ENCODE measurements at places on chromosomes 5 and 9.

GRCh38 chr9:23621924-23622323 is 204.1 kb downstream of the ELAVL2 start:
- DNase-seq: no peak

- no peak for DNase-seq
These were observed 10.9 kb upstream of the LCN15 start for GRCh38 chr9:136775191-136775590.

DNA sequence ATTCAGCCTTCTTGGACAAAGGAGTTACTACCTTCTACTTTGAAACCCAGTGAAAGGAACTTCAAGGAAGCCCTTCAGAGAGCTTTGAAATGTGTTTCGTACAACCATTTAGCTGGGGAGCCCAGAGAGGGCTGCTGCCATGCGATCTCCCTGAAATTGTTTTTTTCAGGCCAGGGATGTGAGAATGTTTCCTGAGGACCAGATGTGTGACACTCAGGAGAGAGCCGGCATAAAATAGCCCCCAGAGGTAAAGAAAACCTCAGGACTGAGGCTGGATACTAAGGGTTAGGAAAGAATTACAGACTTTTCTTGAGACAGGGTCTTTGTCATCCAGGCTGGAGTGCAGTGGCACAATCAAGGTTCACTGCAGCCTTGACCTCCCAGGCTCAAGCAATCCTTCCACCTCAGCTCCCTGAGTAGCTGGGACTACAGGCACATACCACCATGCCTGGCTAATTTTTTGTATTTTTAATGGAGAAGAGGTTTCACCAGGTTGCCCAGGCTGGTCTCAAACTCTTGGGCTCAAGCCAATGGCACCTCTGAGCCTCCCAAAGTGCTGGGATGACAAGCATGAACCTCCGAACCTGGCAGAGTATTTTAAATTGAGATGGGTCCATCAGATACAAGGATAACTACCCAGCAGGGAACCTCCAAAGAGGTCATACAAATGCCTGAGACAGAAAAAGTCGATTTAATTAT is 8.4 kb downstream of the RPL37 start:
- no peak for DNase-seq

DNA sequence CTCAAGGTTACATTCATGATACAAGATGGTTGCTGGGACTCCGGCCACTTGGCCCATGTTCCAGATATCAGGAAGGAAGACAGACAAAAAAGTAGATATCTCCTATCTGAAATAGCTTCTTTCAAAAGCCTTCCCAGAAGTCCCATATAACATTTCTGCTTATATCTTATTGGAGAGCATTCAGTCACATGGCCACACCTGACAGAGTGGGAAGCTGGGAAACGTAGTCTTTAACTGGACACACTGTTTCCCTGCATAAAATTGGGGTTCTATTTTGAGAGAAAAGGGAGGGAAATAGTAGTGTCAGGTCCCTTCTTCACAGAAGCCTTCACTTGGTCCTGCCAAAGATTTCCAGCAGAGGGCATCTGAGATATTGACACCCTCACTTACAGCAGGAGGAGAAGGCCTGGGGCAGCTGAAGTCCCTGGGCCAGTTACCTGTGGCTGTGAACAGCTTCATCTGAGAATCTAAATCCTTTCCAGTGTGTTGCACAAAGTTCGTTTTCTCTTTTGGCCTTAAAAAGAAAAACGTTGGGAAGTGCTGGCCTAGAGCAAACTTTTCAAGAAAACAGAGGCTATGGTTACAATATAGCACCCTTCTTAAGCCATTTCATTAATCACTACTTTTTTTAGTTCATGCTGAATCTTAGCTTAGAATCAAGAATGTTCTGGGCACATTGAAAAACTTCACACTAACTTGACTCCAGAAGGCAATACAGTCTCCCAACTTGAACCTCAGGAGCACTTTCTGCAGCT is 33.5 kb downstream of the SPEF2 start:
- peak; percentile 1 for DNase-seq

- no peak for DNase-seq
These were observed 16.7 kb downstream of the PDLIM4 start for GRCh38 chr5:132274050-132274792.

- DNase-seq: no peak
These were observed 41.4 kb downstream of the PDE8B start for GRCh38 chr5:77251921-77252320.

GRCh38 chr5:173011566-173011965 is 28.0 kb downstream of the ATP6V0E1 start:
- no peak for DNase-seq

DNA sequence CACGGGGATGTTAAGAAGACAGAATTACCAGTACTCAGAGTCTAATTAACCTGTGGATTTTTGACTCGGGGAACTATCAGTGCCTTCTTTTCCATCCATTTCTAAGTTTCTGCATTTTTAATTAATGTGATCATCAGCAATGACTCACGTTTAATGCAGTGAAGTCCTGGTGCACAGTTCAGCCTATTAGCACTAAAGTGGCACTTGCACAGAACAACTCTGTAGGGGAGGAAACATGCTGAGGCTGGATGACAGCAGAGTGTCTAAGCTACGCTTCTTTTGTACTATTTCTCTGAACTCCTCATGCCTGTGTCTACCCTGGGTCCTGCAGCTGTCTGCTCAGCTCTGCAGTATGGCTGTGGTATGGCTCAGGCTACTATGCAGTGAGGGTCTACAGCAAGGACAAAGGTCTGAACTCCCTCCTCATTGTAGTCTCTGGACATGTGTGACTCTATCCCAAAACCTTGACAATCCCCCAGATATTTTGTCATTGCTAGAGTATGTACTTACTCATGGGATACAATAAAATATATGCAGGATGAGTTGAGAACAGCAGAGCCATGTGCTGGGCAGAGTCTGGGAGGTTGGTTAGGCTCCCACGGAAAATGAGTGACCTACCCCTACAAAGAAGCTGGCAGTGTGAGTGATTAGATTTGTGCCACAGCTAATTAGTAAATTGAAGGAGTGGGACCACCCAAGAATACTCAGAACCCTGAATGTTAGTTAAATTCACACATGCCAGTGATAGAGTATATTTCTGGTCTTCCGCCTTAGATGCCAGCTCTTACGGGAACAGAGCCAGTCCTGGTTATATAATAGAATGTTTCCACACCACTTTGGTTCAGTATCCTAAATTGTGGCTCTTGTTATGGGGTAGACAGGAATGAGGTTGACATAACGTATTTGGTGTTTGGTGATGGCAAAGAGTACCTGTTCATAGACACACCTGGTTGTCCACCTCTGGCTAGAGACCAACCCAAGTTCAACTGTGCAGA is 148.0 kb downstream of the GHR start:
- no peak for DNase-seq

DNA sequence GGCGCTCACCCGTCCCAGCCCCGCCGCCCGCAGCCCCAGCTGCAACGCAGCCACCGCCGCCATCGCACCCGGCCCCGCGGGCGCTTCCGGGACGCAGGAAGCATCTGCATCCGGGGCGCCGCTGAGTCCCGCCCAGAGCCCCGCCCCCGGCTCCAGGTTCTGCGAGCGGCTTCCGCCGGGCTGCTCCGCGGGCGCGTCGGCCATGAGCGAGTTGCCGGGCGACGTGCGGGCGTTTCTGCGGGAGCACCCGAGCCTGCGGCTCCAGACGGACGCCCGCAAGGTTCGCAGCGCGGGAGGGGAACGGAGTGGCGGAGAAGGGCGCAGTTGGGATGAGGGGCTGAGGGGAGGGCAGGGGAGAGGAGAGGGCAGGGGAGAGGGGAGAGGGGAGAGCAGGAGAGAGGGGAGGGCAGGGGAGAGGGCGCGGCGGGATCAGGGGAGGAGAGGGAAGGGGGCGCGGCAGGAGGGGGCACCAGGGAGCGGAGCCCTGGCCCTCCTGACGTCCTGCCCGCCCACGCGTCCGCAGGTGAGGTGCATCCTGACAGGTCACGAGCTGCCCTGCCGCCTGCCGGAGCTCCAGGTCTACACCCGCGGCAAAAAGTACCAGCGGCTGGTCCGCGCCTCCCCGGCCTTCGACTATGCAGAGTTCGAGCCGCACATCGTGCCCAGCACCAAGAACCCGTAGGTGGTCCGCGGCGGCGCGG is at the start of the genes SURF1 and SURF2:
TSS of gene SURF1 (minus strand) at position 97 of the 701 bp plus-strand sequence. CDS start at position 63, 34 bp downstream.
TSS of gene SURF2 (plus strand) at position 160 of the 701 bp plus-strand sequence. CDS start at position 203, 43 bp downstream.
- DNase-seq: peak; percentile 66

DNA sequence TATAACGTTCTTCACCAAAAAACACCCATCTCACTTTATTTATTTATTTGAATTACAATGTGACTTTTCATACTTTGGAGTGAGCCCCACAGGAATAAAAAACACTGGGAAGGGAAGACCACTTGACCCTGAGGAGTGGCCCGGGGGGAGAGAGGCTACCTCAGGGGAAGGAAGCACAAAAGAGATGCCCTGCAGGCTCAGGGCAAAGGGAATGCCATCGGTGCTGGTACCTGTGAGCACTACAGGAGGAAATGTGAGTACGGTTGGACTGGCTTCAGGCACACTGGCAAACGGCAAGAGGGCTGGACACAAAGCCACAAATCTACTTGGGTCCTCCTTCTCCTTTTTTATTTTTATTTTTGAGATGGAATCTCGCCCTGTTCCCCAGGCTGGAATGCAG is 363.9 kb upstream of the KLF4 start:
- no peak for DNase-seq

GRCh38 chr9:82997476-82998140 is 65.3 kb downstream of the RASEF start:
- DNase-seq: no peak

DNA sequence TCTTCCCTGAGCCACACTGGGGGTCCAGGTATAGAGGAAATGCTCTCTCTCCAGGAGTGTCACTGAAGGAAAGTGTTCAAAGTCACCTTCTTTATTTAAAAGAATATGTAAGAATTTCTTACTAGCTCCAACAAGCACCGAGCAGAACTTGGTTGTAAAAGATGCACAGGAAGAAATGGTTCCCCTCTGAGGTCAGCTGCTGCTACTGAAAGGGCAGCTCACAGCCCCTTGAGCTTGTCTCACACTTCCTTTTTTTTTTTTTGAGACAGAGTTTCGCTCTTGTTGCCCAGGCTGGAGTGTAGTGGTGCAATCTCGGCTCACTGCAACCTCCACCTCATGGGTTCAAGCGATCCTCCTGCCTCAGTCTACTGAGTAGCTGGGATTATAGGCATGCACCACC is 77.2 kb downstream of the PRRT1B start:
- DNase-seq: no peak

- no peak for DNase-seq
These were observed 1.3 kb downstream of the CCNI2 start for GRCh38 chr5:132748522-132749000.

GRCh38 chr5:123503299-123503698 is 8.7 kb upstream of the CSNK1G3 start:
- no peak for DNase-seq

DNA sequence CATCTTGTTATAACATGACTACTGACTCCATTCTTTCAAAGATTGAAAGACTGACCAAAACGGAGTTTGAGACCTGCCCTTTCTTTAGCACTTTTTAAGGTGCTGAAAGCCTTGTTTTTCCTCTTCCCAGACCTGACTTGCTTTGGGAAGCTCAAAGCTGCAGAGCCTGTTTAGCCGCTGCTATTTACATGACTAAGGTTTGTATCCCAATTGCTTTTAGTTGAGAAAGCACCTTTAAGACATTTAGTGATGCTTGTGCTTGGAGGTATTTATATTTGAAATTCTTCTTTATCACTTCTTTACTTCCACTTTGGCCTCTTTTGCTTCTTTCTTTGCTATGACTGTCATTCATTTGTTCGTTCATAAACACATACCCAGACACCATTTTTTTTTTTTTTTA is 182.6 kb upstream of the ELL2 start:
- no peak for DNase-seq

- no peak for DNase-seq
These were observed 163.4 kb downstream of the GAS1 start for GRCh38 chr9:86783884-86784283.

DNA sequence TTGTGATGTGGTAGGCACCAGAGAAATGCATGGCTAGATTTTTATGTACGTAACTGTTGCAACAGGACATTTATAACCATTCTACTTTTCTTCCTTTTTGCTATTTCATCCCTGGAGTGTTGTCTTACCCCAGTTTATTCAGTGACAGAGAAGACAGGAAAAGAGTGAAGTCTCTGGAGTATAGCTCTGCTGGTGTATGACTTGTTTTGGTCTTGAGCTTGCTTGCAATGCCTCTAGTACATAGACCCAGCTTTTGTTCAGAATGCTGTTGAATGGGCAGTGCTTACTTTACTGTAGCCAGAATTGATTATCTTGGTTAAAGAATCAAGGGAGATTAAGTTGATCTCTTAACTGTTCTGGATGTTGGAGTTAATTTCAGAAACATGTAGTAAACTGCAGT is 94.3 kb downstream of the PBX3 start:
- DNase-seq: no peak

GRCh38 chr9:114867327-114867726 is 61.5 kb upstream of the TNFSF15 start:
- DNase-seq: no peak

- peak; percentile 18 for DNase-seq
These were observed 49.9 kb upstream of the SHB start for GRCh38 chr9:38118862-38119438.

- no peak for DNase-seq
These were observed 910.0 kb upstream of the WWC1 start for GRCh38 chr5:167381457-167381856.

- no peak for DNase-seq
These were observed 62.7 kb upstream of the RASEF start for GRCh38 chr9:83125671-83126070.

DNA sequence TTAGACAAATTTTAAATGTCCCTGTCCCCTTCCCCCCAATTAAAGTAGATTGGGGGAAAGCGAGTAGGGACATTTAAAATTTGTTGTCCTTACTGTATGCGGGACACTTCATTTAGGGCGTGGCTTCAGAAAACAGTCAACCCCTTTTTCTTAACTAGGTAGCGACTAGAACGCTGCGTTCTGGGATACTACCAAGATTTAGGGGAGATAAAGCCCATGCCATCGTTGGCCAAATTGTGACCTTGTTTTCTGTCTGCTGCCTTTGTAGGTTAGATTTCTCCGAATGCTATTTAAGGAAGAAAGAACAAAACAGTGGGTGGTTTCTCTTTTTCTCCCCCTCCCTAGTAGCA is 1.2 kb downstream of the CKS2 start:
- peak; percentile 2 for DNase-seq

DNA sequence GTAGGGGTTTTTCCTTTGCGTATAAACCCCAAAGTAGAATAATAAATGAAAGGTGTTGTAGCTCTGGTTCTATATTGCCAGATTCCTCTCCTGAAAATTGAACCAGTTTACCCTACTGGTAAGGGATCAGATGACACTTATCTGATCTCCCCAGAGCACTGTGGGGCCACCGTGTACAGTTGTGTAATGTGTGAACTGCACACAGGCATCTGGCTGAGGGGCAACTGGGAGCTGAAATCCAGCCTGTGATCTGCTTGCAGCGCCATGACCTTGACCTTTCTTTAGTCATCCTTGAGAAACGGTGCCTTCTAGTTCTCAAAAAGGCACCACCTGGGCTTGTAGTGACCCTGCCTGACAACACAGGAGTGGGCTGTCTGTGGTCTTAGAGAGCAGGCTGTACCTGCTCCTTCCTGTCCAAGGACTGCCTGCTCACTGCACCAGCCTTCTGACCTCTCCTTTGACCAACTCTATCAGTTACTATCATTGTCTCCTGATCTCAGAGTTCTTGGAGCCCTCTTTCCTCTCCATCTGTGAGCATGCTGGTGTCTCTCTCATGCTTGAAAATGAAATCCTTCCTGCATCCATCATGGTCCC is 40.2 kb downstream of the PDE6A start:
- DNase-seq: no peak
